ENCODE measurements at places on chromosomes 6 and 20.

GRCh38 chr6:148467926-148468325, 125.3 kb downstream of the SASH1 start:
- no peak for DNase-seq

GRCh38 chr20:46051556-46052308, 22.7 kb downstream of the SLC12A5 start:
- DNase-seq = no peak

DNA sequence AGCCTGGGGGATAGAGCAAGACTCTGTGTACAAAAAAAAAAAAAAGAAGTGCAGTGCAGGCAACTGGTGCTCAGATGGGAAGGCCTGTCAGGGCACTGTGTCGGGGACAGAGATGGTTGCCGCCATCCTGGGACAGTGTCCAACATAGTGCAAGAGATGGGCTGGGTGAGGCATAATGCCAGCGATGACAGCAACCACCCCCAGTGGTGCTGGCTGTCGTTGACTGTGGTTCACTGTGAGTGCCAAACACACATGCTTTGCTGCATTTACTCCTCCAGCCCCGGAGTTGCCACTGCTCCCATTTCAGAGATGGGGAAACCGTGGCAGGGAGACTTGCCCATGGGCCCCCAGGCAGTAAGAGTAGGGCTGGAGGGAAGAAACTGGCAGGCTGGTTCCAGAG, 5.2 kb upstream of the C20orf203 start:
- no peak for DNase-seq

GRCh38 chr6:111269401-111269970, 182.2 kb downstream of the SLC16A10 start:
- no peak for DNase-seq

DNA sequence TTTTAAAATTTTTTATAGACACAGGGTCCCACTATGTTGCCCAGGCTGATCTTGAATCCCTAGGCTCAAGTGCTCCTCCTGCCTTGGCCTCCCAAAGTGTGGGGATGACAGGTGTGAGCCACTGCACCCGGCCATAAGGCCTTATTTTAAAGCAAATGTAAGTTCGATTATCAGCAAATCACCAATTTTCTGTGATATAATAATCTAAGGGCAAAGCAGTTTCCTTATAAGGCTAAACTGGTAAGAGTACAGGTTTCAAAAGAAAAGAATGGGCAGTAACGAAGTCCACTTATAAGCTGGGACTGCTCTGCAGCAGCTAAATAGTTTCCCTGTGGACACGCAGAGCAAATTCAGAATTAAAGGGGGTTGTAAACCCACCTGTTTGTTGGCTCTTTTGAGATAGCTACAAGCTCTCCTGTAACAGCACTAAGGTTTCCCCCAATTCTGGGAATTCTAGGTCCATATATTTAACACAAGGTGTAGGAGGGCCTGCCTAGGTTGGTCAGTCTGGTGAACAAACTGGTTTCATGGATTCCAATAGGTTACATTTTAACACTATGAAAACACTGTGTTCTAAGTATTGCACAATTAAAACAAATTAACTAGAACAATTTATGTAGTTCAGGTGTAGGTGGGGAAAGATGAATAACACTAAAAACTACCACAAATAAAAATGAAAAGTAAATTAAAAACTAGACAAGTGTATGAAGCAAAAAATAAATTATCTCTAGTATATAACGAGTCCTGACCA, 26.3 kb downstream of the LHFPL5 start:
- no peak for DNase-seq

GRCh38 chr20:24488800-24489175, 19.4 kb downstream of the SYNDIG1 start:
- DNase-seq = no peak

- DNase-seq = no peak
These were observed 158.2 kb upstream of the SUPT3H start for GRCh38 chr6:45535933-45536332.

DNA sequence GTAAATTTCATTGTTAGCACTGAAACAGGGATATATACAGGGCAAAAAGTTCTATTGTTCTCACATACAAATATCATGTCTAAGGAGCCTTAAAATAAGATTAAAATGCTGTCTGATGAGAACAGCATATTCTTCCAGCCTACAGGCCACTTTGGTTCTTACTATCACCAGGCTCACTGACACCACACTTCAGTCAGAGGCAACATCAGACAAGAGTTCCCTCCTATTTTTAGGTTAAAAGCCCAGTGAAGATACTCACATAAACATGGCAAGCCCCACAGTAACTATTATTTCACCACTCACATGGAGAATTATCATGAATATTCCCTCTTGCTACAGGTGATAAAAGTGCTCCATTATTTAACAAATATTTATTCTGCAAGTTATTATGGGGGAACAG, 175.8 kb downstream of the ISM1 start:
- no peak for DNase-seq

- no peak for DNase-seq
These were observed 425 bp downstream of the HBS1L start for GRCh38 chr6:135054226-135054568.

DNA sequence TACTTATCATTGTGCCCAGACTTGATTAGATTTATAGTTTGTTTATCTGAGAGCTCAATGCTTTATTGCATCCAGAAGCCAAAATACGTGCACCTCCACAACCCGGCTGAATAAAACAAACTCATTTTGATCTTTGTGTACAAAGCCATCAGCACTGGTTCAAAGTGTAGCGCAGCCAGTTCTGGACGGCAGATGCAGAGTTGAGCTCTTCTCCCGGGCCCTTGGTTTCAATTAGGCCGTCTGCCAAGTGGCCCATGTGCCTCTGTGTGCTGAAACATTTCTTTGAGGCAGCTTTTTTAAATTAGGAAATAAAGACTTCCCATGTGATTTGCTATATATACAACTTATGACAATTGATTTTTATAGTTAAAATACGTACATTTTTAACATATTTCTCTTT, 96.2 kb upstream of the RSPO3 start:
- no peak for DNase-seq

GRCh38 chr6:13304580-13305260, 23.6 kb downstream of the TBC1D7 start:
- no peak for DNase-seq

DNA sequence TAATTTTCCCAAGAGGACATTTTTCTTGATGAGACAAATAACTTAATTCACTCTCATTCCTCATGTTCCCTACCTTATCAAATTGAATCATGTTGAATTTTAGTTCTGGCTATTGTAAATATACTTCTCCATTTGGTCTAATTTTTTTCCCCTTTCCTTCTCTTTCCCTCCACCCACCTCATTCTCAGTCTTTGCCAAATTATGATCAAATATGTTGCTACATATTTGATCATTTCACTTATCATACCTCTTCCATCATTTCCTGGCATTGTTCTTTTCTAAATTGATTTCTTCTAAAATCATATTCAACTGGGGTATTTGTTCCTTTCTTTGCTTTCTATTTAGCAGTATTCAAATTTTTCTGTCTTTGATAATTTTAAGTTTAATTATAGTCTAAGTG, 52.3 kb downstream of the HDGFL1 start:
- DNase-seq = no peak

- no peak for DNase-seq
These were observed 92.7 kb downstream of the DACT2 start for GRCh38 chr6:168226902-168227318.

GRCh38 chr6:95578106-95578410, 723 bp downstream of the MANEA start:
- no peak for DNase-seq

DNA sequence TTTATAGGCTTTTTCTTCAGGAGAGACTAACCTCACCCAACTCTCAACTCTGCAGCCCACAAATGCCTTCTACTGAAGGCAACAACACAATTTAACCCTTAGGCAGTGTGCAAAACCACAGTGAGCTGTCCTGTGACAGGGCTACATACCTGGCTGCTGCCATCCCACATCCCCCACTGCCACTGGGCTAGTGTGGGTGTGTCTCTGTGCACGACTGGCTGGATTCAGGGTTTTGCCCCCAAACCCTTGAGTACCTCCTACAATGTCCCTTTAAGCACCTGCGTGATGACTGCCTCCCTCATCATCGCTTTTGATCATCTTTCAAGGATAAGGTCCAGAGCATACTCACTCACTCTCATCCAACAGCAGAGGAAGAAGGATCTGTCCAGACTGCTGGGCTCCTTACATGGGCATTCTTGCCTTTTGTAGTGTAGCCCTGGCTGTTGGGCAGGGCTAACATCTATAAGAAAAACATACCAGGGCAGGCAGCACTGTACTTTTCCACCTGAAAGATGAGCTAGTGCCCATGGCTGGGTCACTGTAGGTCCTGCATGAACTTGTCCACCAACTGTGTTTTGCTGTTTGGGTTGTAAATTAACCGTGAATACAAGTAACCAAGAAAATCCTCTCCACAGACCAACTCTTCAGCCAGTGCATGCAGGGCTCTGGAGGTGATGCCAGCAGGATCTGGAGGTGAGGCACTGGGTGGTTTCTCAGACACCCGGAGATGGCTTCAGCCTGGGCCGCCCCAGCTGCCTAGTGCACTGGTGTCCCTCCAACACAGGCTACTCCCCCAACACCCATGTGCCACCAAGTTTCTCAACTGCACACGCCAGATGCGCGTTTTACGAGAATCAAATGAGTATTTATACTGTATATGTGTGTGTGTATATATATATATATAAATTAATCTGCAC, 45.2 kb downstream of the PLCG1 start:
- DNase-seq = no peak

DNA sequence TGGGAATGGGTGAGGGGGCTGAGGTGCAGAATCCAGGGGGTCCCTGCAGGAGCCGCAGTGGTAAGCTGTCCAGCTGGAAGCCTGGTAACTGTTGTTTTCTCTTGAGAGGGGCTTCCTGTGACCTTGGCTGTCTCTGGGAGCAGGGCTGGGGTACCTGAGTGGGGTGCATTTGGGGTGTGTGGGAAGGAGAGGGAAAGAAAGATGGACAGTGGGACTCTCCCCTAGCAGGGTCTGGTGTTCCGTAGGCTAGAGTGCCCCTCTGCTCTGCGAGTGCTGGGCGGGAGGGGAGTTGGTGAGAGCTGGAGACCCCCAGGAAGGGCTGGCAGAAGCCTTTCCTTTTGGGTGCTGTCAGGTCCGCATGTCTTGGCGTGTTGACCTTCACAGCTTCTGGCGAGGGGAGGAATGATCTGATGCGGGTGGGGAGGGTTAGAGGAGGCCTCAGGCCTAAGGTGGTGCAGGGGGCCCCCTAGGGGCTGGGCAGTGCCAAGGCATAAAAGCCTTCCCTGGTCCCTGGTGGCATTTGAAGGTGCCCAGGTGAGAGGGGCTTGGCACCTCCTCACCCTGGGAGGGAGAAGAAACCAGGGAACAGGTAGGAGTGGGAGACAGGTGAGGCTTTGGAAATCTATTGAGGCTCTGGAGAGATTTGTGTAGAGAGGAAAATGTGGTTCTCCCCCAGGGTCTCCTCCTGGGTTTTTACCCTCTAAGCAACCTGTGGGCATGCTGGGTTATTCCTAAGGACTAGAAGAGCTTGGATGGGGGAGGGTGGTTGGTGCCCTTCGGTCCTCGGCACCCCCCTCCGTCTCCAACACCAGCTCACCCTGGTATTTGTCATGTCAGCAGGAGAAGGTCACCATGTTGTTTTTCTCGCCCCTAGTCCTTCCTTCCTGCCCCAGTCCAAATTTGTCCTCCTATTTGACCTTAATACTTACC, 3.3 kb downstream of the VEGFA start:
- no peak for DNase-seq

- no peak for DNase-seq
These were observed 21.1 kb downstream of the SCUBE3 start for GRCh38 chr6:35234901-35235300.

DNA sequence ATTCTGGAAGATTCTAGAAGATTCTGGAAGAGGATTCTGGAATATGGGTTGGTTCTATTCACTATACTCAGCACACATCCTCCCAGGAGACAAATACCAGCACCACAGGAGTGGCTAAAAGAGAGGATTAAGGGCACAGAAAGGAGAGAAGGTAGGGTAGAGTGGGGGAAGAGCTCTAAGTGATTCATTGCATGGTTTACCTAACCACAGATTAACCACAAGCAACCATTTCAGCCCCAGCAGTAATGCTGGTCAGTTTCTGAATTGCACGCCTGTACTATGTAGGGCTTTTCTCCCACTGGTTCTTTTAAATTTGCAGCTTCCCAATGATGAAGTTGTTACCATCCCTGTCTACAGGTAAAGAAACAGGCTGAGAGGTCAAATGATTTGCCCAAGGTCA, 192.7 kb upstream of the PMEPA1 start:
- no peak for DNase-seq

All from tibial nerve (tissue), 4 donors.